Activated CD8-positive, alpha-beta memory T cell treated with anti-CD3 and anti-CD28 coated beads, Interleukin-2, amount 10 ng/mL, durations not matched to agents 7 days and 5 days (primary cell): ENCODE measurements at places on chromosomes 5 and 9.

DNA sequence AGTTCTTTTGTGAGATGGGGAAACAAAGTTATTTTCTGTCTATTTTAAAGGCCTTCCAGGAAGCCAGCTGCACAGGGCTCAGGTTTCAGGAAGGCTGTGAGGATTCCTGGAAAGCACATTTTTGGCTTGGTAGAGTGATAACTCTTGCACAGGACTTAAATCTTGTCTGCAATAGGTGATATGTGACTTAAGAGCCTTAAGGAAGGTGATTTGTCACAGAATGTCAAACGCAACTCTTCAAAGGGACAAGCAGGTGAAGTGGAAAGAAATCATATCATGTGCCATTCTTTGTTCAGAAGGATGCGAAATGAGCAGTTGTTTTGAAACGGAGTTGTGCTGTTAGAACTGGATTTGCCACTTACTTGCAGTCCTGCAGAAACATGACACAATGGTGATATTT lies 459.3 kb downstream of the MAT2B start:
- H3K36me3 ChIP-seq = no peaks in the 10 kb centered on the region
- no peaks in the 10 kb centered on the region for H3K4me1 ChIP-seq
- no peak for DNase-seq
- no peak overlapping the region for H3K27ac ChIP-seq
- H3K4me3 ChIP-seq = no peak overlapping the region

GRCh38 chr9:118782790-118783463 lies 586.3 kb downstream of the BRINP1 start:
- H3K4me3 ChIP-seq = no peak overlapping the region
- no peak overlapping the region for H3K27ac ChIP-seq
- no peak for DNase-seq
- H3K4me1 ChIP-seq = no peaks in the 10 kb centered on the region
- no peaks in the 10 kb centered on the region for H3K36me3 ChIP-seq
- H3K27me3 ChIP-seq = no peaks in the 10 kb centered on the region

GRCh38 chr5:40045429-40045828 lies 620.6 kb upstream of the DAB2 start:
- H3K4me3 ChIP-seq = no peak overlapping the region
- no peak overlapping the region for H3K27ac ChIP-seq
- H3K4me1 ChIP-seq = peaks cover 10% of the 10 kb centered on the region
- no peak for DNase-seq
- no peaks in the 10 kb centered on the region for H3K27me3 ChIP-seq

DNA sequence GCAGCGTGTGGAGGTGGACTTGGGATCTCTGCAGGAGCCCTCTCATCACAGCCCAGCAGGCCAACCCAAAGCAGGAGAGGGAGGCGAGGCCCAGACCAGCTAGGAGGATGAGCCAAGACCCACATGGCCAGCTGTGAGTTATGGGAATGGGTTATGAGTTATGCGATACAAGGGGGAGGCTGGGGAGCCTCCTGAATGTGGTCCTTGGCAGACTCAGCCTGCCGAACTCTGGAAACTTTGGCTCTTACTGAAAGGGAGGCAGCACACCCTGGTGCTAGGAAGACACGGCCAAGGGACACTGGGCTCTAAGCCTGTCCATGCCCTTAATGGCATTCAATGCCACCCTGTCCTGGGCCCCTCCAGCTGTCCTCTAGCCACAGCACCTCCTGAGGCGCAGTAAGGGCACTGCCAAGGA lies 7.7 kb upstream of the VAV2 start:
- no peak overlapping the region for H3K27ac ChIP-seq
- no peaks in the 10 kb centered on the region for H3K4me1 ChIP-seq
- H3K4me3 ChIP-seq = no peak overlapping the region
- H3K36me3 ChIP-seq = no peaks in the 10 kb centered on the region
- no peak for DNase-seq

DNA sequence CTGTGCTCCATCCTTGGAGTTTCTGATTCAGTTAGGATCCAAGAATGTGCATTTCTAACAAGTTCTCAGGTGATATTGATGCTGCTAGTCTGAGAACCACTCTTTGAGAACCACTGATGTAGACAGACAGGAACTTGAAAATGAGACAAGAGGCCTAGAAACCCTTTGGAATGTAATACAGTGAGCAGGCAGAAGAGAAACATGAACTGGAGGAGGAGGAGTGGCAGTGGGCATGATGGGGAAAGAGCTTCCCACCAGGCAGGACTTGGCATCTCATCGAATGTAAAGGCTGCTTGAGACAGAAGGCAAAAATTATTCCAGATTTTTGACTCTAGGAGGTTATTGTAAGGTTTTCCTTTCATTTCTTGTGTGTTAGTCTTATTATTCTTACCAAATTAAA lies 295.8 kb upstream of the SGCD start:
- no peak overlapping the region for H3K27ac ChIP-seq
- H3K27me3 ChIP-seq = no peaks in the 10 kb centered on the region
- H3K4me3 ChIP-seq = no peak overlapping the region

DNA sequence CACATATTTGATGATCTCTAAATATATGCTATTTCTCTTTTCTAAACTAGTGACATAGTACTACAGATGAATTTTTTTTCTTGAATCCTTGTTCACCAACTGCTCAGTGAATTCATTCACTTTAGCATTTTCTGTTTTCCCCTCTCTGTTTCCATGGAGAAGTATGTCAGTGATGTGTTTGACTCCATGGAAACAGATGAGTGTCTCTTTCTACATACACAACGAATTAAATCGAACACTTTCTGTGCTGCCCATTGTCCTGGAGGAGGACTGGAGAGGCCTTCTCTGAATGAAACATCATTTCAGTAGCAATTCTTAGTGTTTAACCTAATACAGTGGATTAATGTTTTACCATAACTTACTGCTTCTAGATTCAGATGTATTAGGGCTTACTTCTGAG lies 9.5 kb downstream of the INVS start:
- H3K4me1 ChIP-seq = no peaks in the 10 kb centered on the region
- no peak overlapping the region for H3K27ac ChIP-seq
- no peak for DNase-seq

DNA sequence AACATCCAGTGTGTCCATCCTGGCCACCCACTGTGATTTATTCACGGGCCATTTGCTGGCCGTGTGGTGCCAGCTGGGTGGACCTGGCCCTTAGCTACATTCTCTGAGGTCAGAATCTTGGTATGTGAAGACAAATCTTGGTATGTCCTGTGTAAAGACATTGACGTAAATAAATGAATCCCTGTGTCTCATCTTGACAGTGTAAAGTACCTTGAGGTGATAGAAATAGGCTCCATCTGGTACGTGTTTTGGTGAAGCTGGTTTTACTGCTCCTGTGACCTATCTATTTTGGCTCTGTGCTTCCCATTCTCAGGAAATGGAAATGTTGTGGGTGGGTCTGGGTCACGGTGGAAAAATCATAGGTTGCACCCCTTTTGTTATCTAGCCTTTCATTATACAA lies 245.4 kb upstream of the ANKH start:
- H3K4me1 ChIP-seq = no peaks in the 10 kb centered on the region
- no peak overlapping the region for H3K4me3 ChIP-seq
- no peak for DNase-seq
- no peaks in the 10 kb centered on the region for H3K36me3 ChIP-seq

DNA sequence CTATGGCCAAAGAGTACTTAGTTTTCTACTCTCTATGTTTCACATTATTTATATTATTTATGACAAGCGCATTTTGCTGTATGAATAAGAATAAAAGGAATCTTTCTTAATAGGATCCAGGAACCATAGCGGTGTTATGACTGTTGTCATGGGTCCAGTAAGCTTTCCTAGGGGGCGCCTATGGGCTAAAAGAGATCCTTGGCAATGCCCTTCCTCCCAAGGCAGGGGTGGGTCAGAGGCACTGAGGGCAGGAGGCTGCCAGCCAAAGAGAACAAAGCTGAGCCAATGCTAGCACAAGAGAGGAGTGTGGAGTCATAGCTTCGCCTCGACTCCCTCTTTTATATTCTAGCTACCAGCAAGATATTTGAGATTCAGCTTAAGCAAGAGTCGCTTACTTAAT lies 98.4 kb upstream of the GNAQ start:
- H3K36me3 ChIP-seq = peaks cover 18% of the 10 kb centered on the region
- H3K4me3 ChIP-seq = no peak overlapping the region
- peaks cover 12% of the 10 kb centered on the region for H3K27me3 ChIP-seq
- no peak for DNase-seq
- no peak overlapping the region for H3K27ac ChIP-seq

DNA sequence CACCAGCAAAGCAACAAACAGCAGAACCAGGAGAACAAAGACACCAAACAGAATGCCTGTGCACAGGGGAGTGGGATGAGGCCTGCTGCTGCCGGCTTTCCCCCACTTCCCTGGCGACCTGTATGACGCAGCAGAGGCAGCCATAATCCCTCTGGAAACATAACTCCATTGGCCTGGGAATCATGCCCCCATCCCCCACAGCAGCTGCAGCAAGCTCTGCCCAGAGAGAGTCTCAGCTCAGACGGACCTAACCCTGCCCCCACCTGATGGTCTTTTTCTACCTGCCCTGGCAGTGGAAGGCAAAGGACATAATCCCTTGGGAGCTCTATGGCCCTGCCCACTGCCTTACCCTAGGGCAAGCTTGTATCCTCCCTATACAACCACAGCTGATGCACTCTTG lies 81.8 kb upstream of the FANCC start:
- H3K27me3 ChIP-seq = peaks cover 43% of the 10 kb centered on the region
- H3K4me3 ChIP-seq = no peak overlapping the region
- no peak overlapping the region for H3K27ac ChIP-seq
- no peak for DNase-seq
- H3K4me1 ChIP-seq = no peaks in the 10 kb centered on the region
- peaks cover 1% of the 10 kb centered on the region for H3K36me3 ChIP-seq

DNA sequence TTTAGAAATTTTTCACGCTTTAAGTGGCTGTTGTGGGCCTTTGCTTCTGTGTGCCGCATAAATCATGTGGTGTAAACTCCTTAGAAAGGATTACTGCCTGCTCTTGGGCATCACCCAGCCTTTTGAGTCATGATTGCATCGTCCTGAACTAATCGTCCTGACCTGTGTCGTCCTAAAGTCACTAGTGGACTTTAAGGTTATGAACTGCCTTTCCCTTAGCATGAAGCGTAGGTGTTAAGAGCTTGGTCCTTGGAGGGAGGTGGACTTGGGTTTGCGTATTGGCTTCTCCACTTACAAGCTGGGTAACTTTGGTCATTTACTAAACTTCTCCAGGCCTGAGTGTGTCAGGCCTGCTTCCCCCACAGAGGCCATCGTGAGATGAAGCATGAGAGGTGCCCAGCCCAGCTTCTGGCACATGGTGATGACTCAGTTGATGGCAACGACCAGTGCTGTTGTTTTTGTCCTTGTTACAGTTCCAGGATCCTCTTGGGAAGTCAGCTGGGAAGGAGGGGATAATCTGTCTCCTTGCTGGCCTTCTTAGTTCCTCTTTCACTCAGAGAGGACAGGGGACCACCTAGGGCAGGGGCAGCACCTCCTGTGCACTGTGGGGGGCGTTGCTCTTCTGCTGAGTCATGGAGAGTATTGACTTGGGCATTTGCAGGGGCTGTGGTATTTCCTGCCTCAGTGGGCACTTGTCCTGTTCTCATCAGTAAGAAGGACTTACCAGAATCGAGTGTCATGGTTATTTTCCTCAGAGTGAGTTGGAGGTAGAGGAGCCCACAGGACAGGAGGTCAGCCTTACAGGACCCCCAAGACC lies 54.2 kb upstream of the NCS1 start:
- DNase-seq = no peak
- no peak overlapping the region for H3K27ac ChIP-seq
- H3K4me3 ChIP-seq = no peak overlapping the region
- H3K4me1 ChIP-seq = peaks cover 2% of the 10 kb centered on the region
- H3K36me3 ChIP-seq = peaks cover 1% of the 10 kb centered on the region

GRCh38 chr5:969408-969839 lies 39.2 kb upstream of the NKD2 start:
- H3K27ac ChIP-seq = no peak overlapping the region
- peaks cover 33% of the 10 kb centered on the region for H3K4me1 ChIP-seq
- no peak overlapping the region for H3K4me3 ChIP-seq
- DNase-seq = peak; percentile 40

DNA sequence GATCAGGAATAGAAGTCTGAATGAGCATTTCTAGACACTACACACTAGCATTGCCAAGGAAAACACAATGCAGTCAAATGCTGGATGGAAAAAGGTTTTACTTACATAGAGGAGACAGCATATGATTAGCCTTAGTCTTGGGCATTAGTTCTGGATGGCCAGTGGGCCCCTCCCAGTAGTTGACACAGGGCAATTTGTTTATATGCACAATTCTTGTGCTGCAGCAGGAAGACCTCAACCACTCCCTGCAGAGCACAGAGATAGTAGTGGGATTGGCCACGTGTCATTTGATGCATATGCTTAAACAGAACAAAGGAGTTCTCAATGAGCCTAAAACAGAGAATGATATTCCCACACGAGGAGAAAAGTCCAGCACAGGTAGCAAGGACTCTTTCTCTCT lies 1496.2 kb upstream of the CDH6 start:
- no peaks in the 10 kb centered on the region for H3K27me3 ChIP-seq
- DNase-seq = no peak
- H3K4me3 ChIP-seq = no peak overlapping the region
- no peaks in the 10 kb centered on the region for H3K4me1 ChIP-seq
- no peak overlapping the region for H3K27ac ChIP-seq
- no peaks in the 10 kb centered on the region for H3K36me3 ChIP-seq

DNA sequence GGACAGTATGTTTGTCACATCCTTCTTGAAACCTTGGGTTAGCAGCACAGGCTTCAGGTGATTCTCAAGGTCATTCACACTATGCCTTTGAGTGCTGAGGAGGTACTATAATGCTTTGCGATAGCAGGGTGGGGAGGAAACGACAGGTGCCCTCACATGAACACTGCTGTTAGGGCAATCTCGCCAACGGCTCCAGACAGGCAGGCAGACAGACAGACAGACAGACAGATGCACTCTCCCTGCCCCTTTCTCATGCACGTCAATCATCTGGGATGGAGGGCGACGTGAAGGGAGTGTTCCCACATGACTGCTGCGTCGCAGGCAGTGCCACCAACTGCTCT lies 82.9 kb downstream of the RAPGEF1 start:
- peak overlapping the region; percentile 86 for H3K27ac ChIP-seq
- H3K4me3 ChIP-seq = peak overlapping the region; percentile 1
- H3K4me1 ChIP-seq = peaks cover 73% of the 10 kb centered on the region
- no peaks in the 10 kb centered on the region for H3K27me3 ChIP-seq
- peaks cover 7% of the 10 kb centered on the region for H3K36me3 ChIP-seq

DNA sequence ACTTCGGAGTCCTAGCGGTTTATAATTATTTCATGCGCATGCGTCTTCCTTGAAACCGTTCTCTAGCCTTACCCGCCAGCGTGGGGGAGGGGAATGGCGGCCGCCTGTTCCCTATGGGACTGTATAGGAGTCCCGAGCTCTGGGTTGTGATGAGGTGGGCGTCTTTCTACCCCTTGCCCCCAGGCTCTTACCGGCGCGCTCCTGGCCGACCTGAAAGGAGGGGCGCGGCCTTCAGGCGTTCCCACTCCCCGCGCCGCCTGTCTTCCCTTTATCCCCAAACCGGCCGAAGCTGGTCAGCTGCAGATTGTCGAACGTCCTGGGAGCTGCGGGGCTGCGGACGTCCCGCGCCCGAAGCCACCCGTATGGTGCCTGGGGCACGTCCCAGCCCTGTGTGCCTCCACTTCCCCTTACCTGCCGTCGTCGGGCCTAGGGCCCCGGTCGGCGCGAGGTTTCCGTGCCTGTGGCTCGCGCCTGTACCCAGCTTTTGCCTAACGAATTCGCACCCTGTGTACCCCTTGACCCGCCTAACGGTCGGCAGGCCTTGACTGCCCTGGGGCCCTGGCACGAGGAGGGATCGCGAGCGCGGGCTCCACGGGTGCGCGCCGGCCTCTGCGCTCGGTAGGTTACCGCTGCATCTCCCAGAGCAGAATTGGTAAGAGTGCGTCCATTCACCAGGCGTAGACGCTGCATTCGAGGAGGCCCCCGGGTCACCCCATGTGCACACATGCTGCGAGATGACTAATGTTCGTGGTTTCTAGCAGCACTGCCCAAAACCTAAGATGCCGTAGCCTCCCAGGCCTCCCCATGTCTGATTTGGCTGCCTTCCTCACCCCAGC lies 653 bp upstream of the HNRNPH1 start:
- H3K4me3 ChIP-seq = peak overlapping the region; percentile 96
- peak; percentile 81 for DNase-seq
- peaks cover 33% of the 10 kb centered on the region for H3K4me1 ChIP-seq
